Smooth muscle cell of the umbilical artery (primary cell): ENCODE measurements at places on chromosomes 4 and X. TPM values are rescaled to one million over a fixed set of nuclear protein-coding genes. Genes with fewer than 3 reads are reported as not detected.

Gene USP17L21
- not detected in 2 replicates for total RNA-seq

Gene HGFAC
- total RNA-seq: 0.05 and 0.30 TPM in 2 replicates

Gene SH3BGRL
- total RNA-seq: 57.3 and 71.9 TPM in 2 replicates

Gene SHISA3
- total RNA-seq: 0.30 TPM in 1 of 2 replicates, not detected in the other

Gene PLK4
- 1.5 and 11.0 TPM in 2 replicates for total RNA-seq

Gene PPBP
- not detected in 2 replicates for total RNA-seq

Gene LDB2
- total RNA-seq: 3.3 and 4.8 TPM in 2 replicates

Gene AFAP1
- total RNA-seq: 65.6 and 166 TPM in 2 replicates

Gene RPS6KA6
- 3.3 and 5.7 TPM in 2 replicates for total RNA-seq

Gene CLGN
- total RNA-seq: 3.0 and 5.7 TPM in 2 replicates

Gene UGT2B10
- total RNA-seq: not detected in 2 replicates

Gene CSAG1
- total RNA-seq: not detected in 2 replicates

Gene SPP1
- total RNA-seq: 3.3 and 6.9 TPM in 2 replicates
